ENCODE measurements at places on chromosomes 2 and 18.

- no peak for DNase-seq
Observed at GRCh38 chr2:108575132-108575966, 41.1 kb downstream of the LIMS1 start.

GRCh38 chr2:170221317-170222288 is 43.7 kb downstream of the MYO3B start:
- DNase-seq, result no peak

DNA sequence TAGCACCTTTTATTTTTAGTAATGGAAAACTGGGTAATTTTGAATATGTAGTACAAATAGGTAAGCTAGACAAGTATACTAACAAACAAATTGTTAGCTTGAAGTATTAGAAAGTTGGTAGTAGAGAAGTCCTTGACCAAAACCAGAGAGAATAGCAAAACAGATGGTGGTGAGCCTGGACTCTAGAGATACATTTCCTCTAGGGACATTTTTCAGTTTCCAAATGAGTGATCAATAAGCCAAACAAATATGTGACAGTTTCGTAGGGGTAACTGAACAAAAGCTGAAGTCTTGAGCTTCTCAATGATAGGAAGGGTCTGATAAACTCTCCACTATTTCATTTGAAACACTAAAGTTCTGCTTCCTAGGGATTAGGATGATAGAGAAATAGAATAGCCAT is 692.0 kb upstream of the FAM98A start:
- no peak for DNase-seq

- DNase-seq, result no peak
Observed at GRCh38 chr2:142867136-142867535, 10.3 kb upstream of the KYNU start.

DNA sequence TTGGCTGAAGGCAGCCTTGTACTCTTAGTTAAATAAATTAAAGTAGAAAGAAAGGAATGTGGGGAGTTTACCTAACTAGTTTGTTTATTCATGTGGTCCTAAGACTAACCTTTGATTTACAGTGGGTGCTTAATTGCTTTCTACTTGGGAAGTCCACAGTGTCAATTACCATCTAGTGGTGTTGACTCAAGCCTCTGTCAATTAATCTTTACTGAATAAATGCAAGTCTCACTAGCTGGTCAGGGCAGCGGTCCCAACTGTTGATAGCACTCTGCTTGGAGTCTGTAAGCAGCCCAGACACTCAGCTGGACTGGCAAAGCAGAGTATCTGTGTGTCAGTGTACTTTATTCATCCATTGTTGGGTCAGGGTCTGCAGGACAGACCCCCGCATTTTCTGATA is 15.8 kb downstream of the ZNF514 start:
- no peak for DNase-seq

DNA sequence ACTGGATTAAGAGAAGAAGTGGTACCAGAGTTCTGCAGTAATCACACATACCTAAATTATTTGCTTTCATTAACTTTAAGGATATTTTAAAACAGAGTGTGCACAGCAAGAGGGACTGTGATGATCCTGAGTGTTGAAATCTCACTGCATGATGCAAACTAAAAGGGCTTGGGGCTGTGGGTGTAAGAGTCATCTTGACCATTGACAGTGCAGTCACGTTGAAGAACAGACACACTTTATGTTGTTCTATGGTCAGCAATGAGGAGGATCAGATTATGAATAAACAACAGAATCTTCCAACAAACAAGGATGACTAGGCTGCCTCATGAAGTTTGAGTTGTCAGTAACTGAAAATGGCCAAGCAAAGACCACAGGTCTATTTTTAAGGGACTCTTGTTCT is 87.2 kb upstream of the GALNT5 start:
- no peak for DNase-seq

DNA sequence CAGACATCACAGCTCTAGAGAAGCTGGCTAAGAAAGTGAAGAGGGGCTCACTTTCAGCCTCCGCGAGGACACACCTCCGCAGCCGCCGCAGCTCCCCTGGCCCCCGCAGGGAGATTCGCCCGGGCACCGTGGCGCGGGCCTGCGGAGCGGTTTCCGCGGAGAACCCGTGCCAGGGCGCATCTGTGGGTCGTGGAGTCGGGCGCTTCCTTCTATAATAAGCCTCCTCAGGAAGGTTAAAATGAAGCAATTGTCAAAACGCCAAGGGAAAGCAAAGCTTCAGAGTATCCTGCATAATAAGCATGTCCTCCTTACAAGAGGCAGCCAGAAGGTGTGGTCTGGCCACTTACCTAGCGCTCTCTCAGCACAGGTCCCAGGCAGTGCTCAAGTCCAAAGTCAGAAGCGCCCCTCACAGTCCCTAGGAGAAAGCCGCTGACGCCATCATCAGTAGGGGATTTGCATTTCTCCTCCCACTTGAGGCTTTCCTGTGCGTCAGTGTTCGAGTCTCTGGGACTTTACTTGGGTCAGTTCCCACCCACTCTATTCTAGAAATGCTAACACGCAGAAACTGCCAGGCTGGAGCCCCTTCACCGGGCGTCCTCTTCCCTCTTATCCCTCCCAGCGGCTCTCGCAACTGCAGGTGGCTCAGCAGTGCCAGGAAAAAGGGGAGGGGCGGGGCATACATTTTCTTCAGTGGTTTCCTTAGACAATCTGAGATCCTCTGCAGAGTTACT is at the start of gene STAT4:
STAT4 (minus strand) TSS at position 395 of the 731 bp plus-strand sequence. CDS start 2,791 bp downstream, outside the sequence.
- peak; percentile 76 for DNase-seq

- no peak for DNase-seq
Observed at GRCh38 chr2:82657106-82657505, 1802.0 kb downstream of the SUCLG1 start.

- no peak for DNase-seq
Observed at GRCh38 chr18:48300463-48300961, 108.7 kb downstream of the ZBTB7C start.

- DNase-seq, result no peak
Observed at GRCh38 chr18:75353357-75353756, 74.1 kb downstream of the SMIM21 start.

DNA sequence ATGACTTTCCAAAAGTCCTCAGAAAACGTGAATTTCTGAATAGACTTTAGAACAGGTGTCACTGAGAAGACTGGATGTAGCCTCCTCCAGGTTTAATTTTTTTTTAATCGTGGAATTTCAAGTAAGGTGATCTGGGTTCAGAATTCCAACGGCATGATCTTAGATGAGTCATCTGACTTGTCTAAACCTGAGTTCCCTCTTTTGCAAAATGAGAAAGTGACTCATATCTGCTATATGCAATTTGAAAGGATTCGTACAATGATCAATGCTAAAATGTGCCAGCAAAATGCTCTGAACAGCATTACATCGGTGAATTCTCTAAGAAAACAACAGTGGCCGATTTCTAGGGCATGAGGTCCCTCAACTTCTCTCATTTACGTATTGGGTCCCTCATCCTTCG is 69.1 kb upstream of the ZNF516 start:
- no peak for DNase-seq

GRCh38 chr2:175154661-175155082 is 13.3 kb downstream of the ATF2 start:
- DNase-seq, result no peak

Data from activated T-cell treated with anti-CD3 and anti-CD28 coated beads, Interleukin-2, amount 50 U/mL, for 1 hour (primary cell).